ENCODE measurements at places on chromosomes 16 and 17. TPM values are rescaled to one million over a fixed set of nuclear protein-coding genes. Genes with fewer than 3 reads are reported as not detected.

Gene TBC1D3H
- total RNA-seq: not detected

- no peak overlapping the region for H3K4me3 ChIP-seq
- no peak overlapping the region for H3K27ac ChIP-seq
- H3K4me1 ChIP-seq: no peaks in the 10 kb centered on the region
- H3K27me3 ChIP-seq: peaks cover 40% of the 10 kb centered on the region
- no peaks in the 10 kb centered on the region for H3K36me3 ChIP-seq
Measured at GRCh38 chr17:73783945-73784603, 139.8 kb upstream of the SDK2 start.

- peaks cover 12% of the 10 kb centered on the region for H3K4me1 ChIP-seq
- H3K4me3 ChIP-seq: peak overlapping the region; percentile 59
- no peaks in the 10 kb centered on the region for H3K27me3 ChIP-seq
- H3K27ac ChIP-seq: peak overlapping the region; percentile 89
- DNase-seq: peak; percentile 96
Measured at GRCh38 chr17:76772842-76773525, 35.1 kb downstream of the MFSD11 start.

GRCh38 chr17:29778956-29779811 is 150.8 kb downstream of the SSH2 start:
- H3K27me3 ChIP-seq: no peaks in the 10 kb centered on the region
- H3K4me1 ChIP-seq: no peaks in the 10 kb centered on the region
- no peak overlapping the region for H3K4me3 ChIP-seq
- DNase-seq: peak; percentile 75

- no peak overlapping the region for H3K4me3 ChIP-seq
- no peaks in the 10 kb centered on the region for H3K4me1 ChIP-seq
- no peak overlapping the region for H3K27ac ChIP-seq
- no peaks in the 10 kb centered on the region for H3K36me3 ChIP-seq
- no peaks in the 10 kb centered on the region for H3K27me3 ChIP-seq
Measured at GRCh38 chr17:72952641-72953315, 139.7 kb downstream of the SLC39A11 start.

DNA sequence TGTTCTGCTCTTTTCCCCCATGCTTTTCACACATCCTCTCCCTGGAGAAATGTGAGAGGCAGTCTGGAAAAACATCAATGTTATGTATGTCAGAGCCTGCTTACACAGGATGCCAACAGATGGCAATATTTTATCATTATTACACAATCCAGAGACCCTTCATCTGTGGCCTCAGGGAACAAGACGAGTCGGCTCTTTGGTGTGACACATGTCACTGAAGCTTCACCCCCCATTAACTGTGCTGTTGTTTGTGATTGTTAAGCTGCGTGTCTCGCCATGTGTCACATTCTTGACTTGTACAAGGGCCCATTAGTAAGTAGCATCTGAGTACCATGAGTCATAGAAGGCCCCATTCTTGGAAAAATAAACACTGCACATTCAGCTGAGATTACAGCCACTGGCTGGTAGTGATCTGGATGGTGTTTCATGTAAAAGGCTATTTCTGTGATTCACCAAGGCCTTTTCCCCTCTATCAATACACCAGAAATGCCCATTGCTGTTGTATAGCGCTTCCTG is 682.1 kb upstream of the SOX9 start:
- H3K4me1 ChIP-seq: peaks cover 32% of the 10 kb centered on the region
- no peaks in the 10 kb centered on the region for H3K27me3 ChIP-seq
- peak overlapping the region; percentile 65 for H3K27ac ChIP-seq
- DNase-seq: peak; percentile 94
